T-helper 17 cell (primary cell): ENCODE measurements at places on chromosomes 11 and 22. TPM values are rescaled to one million over a fixed set of nuclear protein-coding genes. Genes with fewer than 3 reads are reported as not detected.

DNA sequence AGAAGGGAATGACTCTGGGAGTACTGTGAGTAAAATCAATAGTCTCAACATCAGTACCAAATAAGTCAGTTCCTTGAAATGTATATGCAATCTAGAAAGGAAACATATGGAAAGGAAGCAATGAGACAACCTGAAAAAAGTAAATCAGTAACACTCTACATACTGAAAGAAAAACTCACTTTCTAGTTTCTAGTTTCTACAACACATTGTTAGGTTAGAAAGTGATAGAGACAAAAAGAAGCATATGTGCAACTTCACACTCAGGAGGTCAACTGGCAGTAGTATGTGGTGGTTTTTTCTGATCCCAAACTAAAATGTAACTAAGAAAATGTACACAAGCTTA lies 156.5 kb upstream of the SOX6 start:
- H3K4me3 ChIP-seq, result no peak overlapping the region
- H3K27ac ChIP-seq, result no peak overlapping the region
- DNase-seq, result no peak
- H3K4me1 ChIP-seq, result no peaks in the 10 kb centered on the region

DNA sequence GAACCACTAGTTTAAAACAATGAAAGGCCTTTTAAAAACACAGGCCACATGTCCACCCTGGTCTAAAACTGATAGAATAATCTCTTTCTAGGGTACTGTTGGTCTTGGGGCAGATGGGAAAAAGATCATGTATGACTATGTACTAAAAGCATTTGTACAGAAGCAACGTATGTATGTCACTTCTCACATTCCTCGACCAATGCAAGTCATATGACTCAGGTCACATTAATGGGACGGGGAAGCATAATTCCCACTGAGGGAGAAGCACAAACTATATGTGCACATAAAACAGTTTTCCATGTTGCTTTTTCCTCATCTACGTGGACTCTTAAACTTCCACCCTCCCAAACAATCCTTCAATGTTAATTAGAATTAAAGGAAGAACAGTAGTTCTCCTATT lies 32.2 kb upstream of the GAB2 start:
- no peak for DNase-seq
- peaks cover 18% of the 10 kb centered on the region for H3K4me1 ChIP-seq
- H3K4me3 ChIP-seq, result no peak overlapping the region
- no peaks in the 10 kb centered on the region for H3K27me3 ChIP-seq
- no peak overlapping the region for H3K27ac ChIP-seq

GRCh38 chr22:18121954-18122554 lies 11.4 kb downstream of the TUBA8 start:
- H3K4me3 ChIP-seq, result no peak overlapping the region
- no peak overlapping the region for H3K27ac ChIP-seq
- H3K36me3 ChIP-seq, result peaks cover 4% of the 10 kb centered on the region
- no peaks in the 10 kb centered on the region for H3K27me3 ChIP-seq

DNA sequence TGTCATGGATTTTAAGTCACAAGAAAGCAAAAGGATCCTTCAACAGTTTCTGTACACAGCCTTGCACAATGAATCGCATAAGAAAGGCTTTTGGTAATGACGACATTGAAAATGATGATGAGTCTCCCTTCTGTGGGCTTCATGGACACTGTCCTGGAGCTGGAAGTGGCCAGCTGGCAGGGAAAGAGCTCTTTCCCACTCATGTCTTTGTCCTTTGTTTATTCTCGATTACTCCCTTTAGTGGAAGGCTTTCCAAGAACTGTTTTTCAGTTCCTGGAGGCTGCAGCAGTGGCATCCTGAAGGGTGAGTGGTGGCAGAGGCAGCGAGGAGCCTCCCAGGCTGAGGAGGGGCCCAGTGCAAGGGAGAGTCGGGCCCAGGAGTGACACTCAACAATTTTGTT lies 505.2 kb downstream of the NTM start:
- H3K4me3 ChIP-seq, result no peak overlapping the region
- H3K36me3 ChIP-seq, result no peaks in the 10 kb centered on the region
- no peak for DNase-seq
- no peak overlapping the region for H3K27ac ChIP-seq

DNA sequence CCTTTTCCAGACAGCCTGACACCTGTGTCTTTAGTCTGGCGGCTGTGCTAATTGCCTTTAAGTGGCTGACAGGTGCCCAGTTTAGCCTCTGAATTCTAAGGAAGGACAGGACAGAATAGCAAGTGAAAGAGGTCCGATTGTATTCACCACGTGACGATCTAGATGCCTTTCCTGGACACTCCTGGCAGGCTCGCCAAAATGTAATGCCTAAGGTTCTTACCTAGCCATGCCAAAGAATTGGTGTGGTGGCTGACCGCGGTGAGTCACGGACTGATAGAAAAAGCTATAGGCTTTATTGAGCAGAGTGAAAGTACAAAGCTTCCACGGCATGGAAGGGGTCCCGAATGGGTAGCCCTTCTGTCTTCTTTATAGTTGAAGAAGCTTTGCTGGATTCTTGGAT lies 26.7 kb downstream of the ANKRD42 start:
- H3K27me3 ChIP-seq, result peaks cover 21% of the 10 kb centered on the region
- H3K27ac ChIP-seq, result no peak overlapping the region
- no peaks in the 10 kb centered on the region for H3K36me3 ChIP-seq
- no peak overlapping the region for H3K4me3 ChIP-seq

DNA sequence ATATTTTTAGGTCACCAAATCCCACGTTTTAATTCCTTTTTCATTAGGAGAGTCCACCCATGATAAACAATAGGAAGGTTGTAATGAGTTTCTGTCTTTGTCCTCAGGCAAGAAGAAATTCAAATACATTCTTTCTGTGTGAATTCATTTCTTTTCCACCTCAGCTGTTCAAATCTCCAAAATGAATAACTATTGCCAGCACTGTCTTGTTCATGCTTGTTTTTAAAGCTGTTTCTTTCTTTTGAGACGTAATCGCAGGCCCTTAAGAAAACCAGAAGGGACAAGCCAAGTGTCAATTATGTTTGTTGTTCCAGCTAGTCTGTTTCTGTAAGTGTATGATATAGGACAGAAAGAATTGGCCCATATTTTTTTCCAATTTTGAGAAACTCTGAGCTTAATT lies 20.2 kb downstream of the MMP27 start:
- H3K36me3 ChIP-seq, result no peaks in the 10 kb centered on the region
- no peak for DNase-seq
- no peak overlapping the region for H3K4me3 ChIP-seq
- no peaks in the 10 kb centered on the region for H3K4me1 ChIP-seq
- no peak overlapping the region for H3K27ac ChIP-seq
- H3K27me3 ChIP-seq, result peaks cover 18% of the 10 kb centered on the region

DNA sequence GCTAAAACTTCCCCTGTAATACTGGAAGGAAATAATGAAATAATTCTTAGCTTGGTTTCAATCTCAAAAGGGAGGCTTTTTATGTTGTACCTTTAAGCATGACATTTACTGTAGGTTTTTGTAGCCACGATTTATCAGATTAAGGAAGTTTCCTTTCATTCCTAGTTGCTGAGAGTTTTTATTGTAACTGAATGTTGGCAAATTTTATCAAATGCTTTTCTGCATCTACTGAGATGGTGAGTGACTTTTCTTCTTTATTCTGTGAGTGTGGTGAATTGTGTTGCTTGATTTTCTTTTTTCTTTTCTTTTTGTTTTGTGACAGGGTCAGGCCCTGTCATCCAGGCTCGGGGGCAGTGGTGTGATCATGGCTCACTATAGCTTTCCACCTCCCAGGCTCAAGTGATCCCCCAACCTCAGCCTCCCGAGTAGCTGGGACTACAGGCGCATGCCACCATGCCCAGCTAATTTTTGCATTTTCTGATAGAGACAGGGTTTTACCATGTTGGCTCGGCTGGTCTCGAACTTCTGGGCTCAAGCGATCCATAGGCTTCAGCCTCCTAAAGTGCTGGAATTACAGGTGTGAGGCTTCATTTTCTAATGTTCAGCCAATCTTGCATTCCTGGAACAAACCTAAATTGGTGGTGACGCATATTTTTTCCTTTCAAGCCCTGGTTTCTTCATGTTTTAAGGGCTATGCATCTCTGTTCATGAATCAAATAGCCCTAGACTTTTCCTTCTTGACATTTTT lies 26.2 kb downstream of the SUSD2 start:
- no peak overlapping the region for H3K4me3 ChIP-seq
- H3K27me3 ChIP-seq, result peaks cover 5% of the 10 kb centered on the region
- DNase-seq, result no peak
- peaks cover 16% of the 10 kb centered on the region for H3K4me1 ChIP-seq
- peaks cover 2% of the 10 kb centered on the region for H3K36me3 ChIP-seq
- H3K27ac ChIP-seq, result peak overlapping the region; percentile 54

DNA sequence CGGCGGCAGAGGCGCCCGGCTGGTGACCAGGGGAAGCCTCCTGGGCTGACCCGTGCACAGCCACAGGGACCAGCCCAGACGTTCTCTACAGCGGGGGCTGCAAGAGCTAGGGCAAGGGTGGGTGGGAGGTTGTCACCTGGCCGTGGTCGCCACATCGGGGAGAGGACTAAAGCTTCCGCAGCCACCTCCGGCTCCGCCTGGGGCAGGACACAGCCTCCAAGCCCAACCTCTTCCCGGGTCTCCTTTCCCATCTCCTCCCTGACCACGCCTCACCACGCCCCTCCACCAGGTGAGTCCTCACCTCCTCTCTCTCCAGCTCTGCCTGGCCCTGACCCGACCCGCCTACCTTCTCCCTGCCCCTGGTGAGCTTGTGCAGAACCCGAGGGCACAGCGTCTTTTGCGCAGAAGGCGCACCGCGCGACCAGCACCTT lies 75.9 kb upstream of the LMO1 start:
- H3K27me3 ChIP-seq, result peaks cover 19% of the 10 kb centered on the region
- no peaks in the 10 kb centered on the region for H3K36me3 ChIP-seq
- DNase-seq, result no peak
- no peak overlapping the region for H3K27ac ChIP-seq
- no peak overlapping the region for H3K4me3 ChIP-seq
- peaks cover 23% of the 10 kb centered on the region for H3K4me1 ChIP-seq

GRCh38 chr11:119717839-119718534 lies 11.0 kb downstream of the NECTIN1 start:
- H3K27me3 ChIP-seq, result peaks cover 15% of the 10 kb centered on the region
- no peak overlapping the region for H3K27ac ChIP-seq
- no peak overlapping the region for H3K4me3 ChIP-seq
- H3K36me3 ChIP-seq, result peaks cover 4% of the 10 kb centered on the region

DNA sequence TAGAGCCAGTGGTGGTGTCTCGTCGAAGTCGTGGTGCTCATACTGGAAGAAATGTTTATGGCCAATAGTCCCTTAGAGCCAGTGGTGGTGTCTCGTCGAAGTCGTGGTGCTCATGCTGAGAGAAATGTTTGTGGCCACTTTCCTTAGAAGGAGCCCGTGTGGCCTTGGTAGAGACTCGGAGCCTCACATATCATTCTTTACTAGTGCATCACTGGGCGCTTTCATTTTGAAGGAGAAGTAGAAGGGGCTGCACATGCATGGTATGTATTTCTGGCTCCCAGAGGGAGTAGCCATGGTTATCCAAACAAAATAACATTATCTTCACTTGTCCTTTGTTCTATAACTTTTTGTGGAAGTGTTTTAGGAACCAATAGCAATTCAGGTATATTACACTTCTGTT lies 69.5 kb downstream of the JAM3 start:
- no peaks in the 10 kb centered on the region for H3K36me3 ChIP-seq
- H3K27me3 ChIP-seq, result no peaks in the 10 kb centered on the region
- H3K27ac ChIP-seq, result no peak overlapping the region
- H3K4me3 ChIP-seq, result no peak overlapping the region
- H3K4me1 ChIP-seq, result peaks cover under 1% of the 10 kb centered on the region

DNA sequence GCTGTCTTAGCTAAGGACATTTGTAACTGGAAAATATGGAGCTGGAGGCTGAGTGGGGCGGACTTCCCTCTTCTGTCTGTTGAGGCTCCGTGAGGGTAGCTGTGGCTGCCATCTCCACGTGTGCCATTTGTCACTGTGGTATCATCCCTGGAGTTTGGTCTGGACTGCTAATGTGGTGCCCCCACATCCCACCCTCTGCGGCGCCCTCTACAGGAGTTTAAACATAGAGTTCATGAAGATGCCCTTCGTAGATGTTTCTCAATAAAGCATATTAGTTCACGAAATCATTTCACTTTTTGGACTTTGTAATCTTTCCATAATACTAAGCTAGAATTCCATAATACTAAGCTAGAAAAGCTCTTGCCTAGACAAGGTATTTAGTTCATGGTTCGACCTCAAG lies 52.4 kb downstream of the TECTA start:
- H3K27ac ChIP-seq, result no peak overlapping the region
- H3K4me1 ChIP-seq, result no peaks in the 10 kb centered on the region
- H3K27me3 ChIP-seq, result peaks cover 12% of the 10 kb centered on the region
- no peak for DNase-seq
- no peak overlapping the region for H3K4me3 ChIP-seq
- peaks cover 3% of the 10 kb centered on the region for H3K36me3 ChIP-seq

DNA sequence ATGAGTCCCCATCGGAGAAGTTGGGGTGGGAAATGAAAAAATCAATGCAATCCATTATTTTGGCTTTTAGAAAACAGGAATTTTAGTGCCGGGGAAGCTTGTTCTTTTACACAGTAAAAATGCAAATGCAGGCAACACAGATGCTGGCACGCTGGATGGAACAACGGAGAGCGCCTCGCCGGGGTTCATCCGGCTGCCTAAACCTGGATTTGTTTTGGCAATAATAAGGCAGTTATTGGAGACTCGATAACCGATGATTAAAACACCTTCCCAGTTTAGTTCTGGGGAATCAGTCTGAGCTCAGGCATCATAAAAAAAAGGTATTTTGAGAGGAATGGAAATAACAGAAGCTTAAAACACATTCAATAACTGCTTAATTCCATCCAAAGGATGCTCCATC lies 2.9 kb downstream of the DSCAML1 start:
- H3K27ac ChIP-seq, result no peak overlapping the region
- H3K36me3 ChIP-seq, result peaks cover 3% of the 10 kb centered on the region
- no peak overlapping the region for H3K4me3 ChIP-seq
- peaks cover 10% of the 10 kb centered on the region for H3K4me1 ChIP-seq
- peaks cover 83% of the 10 kb centered on the region for H3K27me3 ChIP-seq

DNA sequence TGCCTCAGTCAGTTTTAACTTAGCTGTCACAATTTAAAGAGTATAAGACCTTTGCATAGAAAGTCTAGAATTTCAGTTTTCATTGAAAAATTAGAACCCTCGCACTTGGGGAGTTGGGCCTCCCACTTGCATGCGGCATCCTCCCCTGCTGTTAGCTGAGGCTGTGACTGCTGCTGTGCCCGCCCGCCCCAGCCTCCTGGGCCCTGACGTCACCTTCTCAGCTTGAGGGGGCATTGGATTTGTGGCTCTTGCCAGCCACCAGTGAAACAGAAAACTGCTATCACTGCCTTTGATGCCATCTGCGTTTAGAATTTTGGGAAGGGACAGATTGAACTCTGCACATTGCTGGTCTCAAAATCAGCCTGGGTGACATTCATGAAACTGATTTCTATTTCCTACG lies 108.7 kb downstream of the CTTN start:
- DNase-seq, result no peak
- no peak overlapping the region for H3K27ac ChIP-seq
- H3K4me3 ChIP-seq, result no peak overlapping the region
- peaks cover 22% of the 10 kb centered on the region for H3K27me3 ChIP-seq
- no peaks in the 10 kb centered on the region for H3K36me3 ChIP-seq

GRCh38 chr11:32594272-32594671 lies 10.6 kb downstream of the EIF3M start:
- peaks cover 19% of the 10 kb centered on the region for H3K4me1 ChIP-seq
- H3K36me3 ChIP-seq, result peaks cover 14% of the 10 kb centered on the region
- H3K4me3 ChIP-seq, result no peak overlapping the region

CCDC87 gene
- total RNA-seq, result 2.3 TPM

LRRC75B gene
- total RNA-seq, result 0.40 TPM

RIMBP3B gene
- not detected for total RNA-seq

ALG12 gene
- 13.7 TPM for total RNA-seq

TPST2 gene
- 18.2 TPM for total RNA-seq
